ENCODE measurements at places on chromosomes 1 and 21.

DNA sequence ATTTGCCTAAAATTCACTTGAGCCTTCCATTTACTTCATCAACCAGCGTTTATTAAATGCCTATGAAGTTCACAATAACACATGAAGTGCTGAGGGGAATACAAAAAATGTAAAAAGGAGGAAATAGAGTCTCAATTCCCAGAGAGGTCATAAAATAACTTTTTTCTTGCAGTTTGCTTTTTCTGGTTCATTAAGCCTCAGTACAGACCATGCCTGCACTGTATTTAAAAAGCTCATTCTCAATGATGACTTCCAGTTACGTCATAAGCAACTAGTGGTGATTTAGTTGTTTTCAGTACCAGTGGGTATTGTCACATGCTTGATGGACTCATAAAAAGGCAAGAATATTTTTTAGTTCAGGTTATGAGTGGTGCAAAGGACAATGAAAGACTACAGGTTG, 160.1 kb upstream of the UBE2U start:
- DNase-seq: no peak

- no peak for DNase-seq
Measured at GRCh38 chr21:28793043-28793442, 199.6 kb downstream of the LTN1 start.

- no peak for DNase-seq
Measured at GRCh38 chr1:20964540-20965484, 177.7 kb upstream of the HP1BP3 start.

DNA sequence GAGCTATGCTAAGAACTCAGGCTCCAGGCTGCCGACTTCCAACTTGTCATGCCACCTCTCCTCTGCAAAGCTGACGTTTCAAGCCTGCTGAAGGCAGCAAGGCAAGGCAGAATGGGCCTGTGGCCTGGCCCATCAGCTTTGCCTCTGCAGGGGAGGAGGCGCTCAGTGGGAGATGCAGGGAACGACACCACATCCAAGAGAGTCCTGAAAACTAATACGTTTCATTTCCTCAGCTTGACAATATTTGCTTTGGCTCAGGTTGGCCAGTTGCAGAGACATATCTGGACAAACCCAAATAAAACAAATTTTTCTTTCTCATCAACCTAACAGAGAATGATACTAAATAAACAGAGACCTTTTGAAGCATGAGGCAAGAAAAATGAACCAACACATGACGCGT, 35.3 kb downstream of the BEND5 start:
- no peak for DNase-seq

- DNase-seq: no peak
Measured at GRCh38 chr1:60149251-60149650, 75.7 kb upstream of the C1orf87 start.

- DNase-seq: no peak
Measured at GRCh38 chr1:24749252-24749651, 4.0 kb downstream of the CLIC4 start.

DNA sequence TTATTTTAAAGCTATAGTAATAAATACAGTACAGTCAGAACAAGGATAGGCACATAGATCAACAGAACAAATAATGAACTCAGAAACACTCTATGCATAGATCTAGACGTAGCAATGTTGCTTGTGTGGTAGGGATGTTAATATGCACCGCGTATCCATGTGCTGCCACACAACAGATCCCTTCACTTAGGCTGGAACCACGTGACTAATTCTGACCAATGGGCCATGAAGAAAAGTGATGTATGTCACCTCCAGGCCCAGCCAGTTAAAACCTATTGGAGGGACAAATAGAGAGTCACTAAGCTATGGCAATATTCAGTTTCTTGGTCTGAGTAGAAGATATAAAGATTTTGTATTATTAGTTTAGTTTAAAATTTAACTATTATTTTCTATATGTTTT, 91.4 kb downstream of the ADAMTS1 start:
- no peak for DNase-seq

- DNase-seq: no peak
Measured at GRCh38 chr1:27979151-27979858, 19.5 kb downstream of the XKR8 start.

GRCh38 chr1:78006521-78006920, 1.8 kb downstream of the DNAJB4 start:
- DNase-seq: no peak

DNA sequence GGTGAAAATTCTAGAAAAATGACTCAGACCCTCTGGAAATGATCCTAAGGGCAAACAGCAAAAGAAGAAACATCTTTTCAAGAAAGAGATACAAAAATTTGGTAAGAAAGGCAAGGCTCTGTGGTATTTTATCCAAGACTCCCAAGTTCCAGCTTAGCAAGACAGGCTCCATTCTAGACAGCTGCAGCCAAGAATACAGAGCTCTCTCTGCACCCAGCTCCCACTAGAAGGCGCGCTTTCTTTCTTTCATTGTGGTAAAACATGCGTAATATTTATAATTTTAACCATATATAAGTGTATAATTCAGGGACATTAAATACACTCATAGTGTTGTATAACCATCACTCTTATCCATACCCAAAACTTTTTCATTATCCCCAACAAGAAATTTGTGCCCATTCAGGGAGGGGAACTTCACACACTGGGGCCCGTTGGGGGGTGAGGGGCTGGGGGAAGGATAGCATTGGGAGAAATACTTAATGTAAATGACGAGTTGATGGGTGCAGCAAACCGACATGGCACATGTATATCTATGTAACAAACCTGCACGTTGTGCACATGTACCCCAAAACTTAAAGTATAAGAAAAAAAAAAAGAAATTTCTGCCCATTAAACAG, 2.2 kb upstream of the HFM1 start:
- no peak for DNase-seq

- DNase-seq: no peak
Measured at GRCh38 chr1:71072273-71072672, 8.6 kb downstream of the ZRANB2 start.

DNA sequence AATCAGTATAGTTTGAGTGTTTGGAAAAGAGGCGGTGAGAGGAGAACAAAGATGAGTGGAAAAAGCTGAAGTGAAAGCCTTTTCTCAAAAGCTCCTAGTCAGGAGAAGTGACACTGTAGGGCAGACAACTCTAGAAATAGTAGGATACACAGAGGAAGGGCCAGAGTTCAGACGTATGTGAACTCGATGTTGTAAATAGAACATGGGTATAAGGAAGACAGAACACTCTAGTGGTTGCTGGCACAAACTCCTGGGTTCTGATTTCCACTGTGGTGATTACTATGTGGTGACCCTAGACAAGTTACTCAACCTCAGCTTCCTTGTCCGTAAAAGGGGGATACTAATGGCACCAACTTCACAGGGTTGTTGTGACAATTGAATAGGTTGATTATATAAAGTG, 30.2 kb upstream of the MGST3 start:
- DNase-seq: no peak

DNA sequence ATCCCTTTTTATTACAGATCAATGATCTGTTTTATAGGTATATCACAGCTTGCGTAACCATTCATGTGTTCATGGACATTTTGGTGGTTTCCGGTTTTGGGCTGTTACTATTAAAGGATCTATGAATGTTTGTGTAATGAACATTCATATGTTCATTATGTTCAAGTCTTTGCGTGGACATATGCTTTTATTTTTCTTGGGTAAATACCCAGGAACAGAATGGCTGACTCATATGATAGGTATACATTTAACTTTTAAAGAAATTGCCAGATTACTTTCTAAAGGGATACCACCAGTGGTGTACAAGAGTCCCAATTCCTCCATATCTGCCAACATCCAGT, 73.7 kb downstream of the SPATA46 start:
- no peak for DNase-seq

GRCh38 chr21:24948186-24948585, 659.1 kb downstream of the MRPL39 start:
- DNase-seq: no peak

DNA sequence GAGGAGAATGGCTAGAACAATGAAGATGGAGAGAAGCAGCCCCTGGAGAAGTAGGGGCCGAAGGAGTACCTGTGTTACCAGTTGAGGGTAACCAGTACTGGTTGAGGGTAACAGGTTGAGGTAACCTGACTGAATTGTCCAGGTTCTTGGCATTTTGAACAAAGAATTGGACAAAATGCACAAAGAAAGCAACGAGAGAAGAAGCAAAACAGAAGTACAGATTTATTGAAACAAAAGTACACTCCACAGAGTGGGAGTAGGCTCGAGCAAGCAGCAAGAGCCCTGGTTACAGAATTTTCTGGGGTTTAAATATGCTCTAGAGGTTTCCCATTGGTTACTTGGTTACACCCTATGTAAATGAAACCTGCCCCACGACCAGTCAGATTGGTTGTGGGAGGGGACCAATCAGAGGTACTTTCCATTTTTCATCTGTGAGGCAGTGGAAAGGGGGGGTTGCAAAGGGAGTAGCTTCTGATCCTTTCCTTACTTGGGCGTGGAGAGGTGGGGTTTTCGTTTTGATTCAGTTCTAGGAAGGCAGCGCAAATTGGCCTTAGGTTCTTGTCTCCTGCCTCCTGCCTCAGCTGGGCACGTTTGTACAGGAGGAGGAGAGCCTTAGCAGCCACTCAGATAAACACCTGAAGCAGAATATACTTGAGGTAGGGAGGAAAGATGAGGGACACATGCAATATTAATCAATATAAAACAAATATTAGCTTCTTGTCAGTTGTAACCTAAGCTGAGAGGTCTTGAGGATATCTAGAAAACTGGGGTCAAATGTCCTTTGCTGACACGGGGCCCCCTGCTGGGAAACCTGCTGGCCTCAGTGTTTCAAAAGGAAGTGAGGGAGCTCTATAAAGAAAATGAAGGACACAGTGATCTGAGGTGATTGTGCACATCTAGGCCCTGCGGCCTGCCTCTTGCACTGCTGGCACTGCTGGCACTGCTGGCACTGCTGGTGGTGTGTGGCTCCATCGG, 14.3 kb upstream of the LSM10 start:
- peak; percentile 65 for DNase-seq

DNA sequence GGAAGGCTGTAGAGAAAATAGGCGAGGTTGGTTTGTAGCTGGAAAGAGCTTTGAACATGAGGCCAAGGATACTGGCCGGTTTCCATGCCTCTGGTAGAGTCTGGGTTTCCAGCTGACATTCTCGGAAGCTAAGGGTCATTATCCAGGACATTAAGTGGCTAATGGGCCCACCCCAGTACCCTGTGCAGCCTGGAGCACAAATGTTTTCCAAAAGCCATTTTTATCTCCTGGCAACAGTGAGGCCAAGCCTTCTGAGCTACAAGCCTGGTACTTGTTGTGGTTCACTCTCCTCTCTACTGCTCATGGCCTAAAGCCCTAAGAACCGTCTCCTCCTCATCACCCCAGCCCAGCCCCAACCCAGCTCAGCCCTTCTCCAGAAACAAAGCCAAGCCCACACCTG, 122.9 kb downstream of the DMRTA2 start:
- no peak for DNase-seq

GRCh38 chr1:150829751-150830150, 21.7 kb upstream of the CTSK start:
- no peak for DNase-seq

DNA sequence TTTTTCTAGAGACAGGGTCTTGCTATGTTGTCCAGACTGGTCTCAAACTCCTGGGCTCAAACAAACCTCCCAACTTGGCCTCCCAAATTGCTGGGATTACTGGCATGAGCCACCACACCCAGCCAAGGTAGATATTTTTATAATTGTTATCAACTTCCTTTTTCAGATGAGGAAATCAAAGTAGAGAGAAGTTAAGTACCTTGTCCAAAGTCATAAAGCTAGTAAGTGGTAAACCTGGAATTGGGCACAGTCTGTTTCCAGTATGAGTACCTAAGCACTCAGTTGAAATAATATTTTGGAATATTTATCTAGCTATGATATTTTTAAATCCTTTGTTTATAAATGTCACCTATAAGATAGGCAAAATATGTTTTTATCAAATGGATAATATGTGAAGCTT, 22.3 kb upstream of the PLEKHO1 start:
- no peak for DNase-seq

- no peak for DNase-seq
Measured at GRCh38 chr1:184836934-184837895, 82.6 kb upstream of the EDEM3 start.

DNA sequence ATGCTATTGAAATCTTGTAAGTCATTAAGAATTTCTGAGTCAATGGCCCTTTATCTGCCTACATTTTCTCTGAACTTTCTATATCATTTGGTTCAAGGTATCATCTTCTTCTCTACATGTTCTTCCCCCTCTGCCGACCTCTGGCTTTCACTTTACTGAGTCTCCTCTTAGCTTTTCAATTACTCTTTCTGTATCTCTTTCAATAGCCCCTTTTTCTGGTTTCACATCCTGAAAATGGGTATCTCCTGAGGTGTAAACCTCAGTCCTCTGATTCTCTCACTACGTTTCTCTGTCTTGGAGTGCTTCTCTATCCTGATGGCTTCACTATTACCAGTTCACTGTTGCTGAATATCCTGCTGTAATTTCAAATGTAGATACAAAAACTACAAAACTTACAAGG, 98.9 kb downstream of the LYST start:
- DNase-seq: no peak

- DNase-seq: no peak
Measured at GRCh38 chr1:179950651-179951050, 4.0 kb upstream of the CEP350 start.

DNA sequence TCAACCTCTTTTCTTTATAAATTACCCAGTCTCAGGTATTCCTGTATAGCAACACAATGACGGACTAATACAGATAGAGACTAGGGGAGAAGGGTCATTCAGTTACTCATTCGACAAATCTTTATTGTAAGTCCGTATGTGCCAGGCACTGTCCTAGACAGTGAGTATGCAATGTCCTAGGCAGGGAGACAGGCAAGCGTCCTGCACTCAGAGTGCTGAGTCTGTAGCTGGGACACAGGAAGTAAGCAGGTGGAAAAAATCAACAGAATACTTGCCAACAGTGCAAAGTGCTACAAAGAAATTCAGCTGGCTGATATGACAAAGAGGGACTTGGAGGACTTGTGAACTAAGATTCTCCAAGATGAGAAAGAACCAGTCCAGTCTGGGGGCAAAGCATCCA, 92.2 kb upstream of the ZBTB40 start:
- no peak for DNase-seq

DNA sequence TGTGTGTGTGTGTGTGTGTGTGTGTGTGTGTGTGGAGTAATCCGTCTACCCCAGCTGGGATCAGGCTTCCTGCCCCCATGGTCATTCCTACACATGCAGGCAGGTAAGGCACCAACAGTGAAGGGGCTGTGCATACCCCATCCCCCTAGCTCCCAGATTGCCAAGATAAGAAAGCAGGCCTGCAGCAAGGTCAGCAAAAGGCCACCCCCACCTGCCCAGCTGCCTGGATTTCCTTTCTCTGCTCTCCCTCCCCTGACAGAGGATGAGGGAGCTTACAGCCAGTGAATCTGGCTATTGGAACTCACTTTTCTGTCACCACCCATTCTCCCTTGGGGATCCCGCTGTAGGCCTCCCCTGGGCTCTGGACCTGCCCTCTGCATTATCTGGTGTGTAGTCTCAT, 7.9 kb downstream of the ALX3 start:
- DNase-seq: no peak
